Stimulated activated CD8-positive, alpha-beta memory T cell treated with anti-CD3 and anti-CD28 coated beads, Interleukin-15, amount 100 ng/mL, for 24 hours (primary cell): ENCODE measurements at places on chromosomes 2 and 18.

GRCh38 chr2:38262069-38262871 lies 114.8 kb downstream of the ATL2 start:
- DNase-seq = no peak

- DNase-seq = no peak
These were observed 18.9 kb downstream of the KIF5C start for GRCh38 chr2:148893906-148894305.

DNA sequence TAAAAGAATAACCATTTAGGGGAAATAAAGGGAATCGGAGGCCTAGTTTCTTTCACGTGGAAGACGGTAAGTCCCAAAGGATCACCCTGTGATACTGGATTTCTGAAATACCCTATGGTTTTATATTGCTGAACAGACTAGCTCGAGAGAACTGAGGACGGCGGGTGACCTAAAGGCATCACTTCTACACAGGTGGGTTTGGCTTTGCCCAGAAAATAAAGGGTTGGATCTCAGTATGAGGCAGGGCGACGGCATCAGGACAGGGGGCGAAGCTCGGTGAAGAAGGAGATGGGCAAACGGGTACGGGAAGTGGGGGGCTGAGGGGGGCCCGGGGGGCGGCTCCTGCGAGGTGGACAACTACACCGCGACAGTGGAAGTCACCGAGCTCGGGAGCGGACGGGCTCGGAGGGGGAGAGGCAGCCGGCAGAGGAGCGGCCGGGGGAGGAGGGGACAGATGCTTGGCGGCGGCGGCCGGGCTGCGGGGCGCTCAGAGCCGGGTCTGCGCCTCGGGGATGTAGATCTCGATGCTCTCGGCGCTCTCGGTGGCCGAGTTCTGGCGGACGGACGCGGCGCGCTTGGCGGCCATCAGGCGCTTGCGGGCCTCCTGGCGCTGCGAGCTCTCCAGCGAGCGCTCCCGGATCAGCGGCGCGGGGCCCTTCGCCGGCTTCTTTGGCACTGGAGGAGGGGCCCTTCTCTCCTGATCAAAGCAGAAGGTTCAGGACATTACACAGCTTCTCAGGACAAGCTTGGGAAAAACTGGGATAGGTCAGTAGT lies 48.9 kb downstream of the TGIF1 start:
- DNase-seq = no peak

- no peak for DNase-seq
These were observed 264.0 kb upstream of the SMIM21 start for GRCh38 chr18:75691483-75691882.

- no peak for DNase-seq
These were observed 110.0 kb upstream of the GCFC2 start for GRCh38 chr2:75820693-75821092.

GRCh38 chr2:100060875-100061274 lies 81.5 kb downstream of the AFF3 start:
- DNase-seq = no peak

GRCh38 chr18:63832470-63832869 lies 55.0 kb upstream of the SERPINB2 start:
- DNase-seq = no peak

DNA sequence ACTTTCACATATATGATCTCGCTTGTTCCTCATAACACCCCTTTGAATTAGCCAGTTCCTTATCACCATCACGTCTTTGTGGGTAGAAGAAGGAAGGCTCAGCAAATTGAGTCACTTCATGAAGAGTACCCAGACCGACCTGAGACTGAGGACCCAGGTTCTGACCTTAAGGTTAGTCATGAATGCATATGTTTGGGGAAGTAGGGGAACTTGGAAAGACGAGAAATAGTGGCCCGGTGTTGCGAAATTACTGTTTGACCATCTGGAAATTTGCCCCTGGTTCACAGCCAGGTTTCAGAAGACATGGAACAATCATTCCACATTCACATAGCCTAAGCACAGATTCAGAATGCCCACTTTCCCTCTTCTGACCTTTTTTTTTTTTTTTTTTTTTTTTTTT lies 59.8 kb downstream of the MEIS1 start:
- no peak for DNase-seq

GRCh38 chr2:189709501-189710221 lies 35.2 kb downstream of the ANKAR start:
- DNase-seq = no peak

GRCh38 chr2:128695646-128696220 lies 377.1 kb upstream of the HS6ST1 start:
- DNase-seq = no peak

DNA sequence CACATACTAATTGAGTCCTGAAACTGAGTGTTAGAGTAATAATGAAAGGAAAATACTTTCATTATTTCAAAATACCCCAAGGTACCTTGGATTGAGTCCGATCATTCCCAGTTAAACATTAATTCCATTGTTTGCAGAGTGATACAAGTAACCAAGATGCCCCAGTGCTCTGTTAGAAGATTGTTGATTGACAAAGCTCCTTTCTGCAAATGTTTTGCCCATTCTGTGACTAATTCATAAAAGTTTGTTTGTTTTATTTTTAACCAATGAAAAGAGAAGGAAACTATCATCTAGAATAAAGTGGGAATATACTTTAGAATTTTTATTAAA lies 124.0 kb downstream of the GULP1 start:
- no peak for DNase-seq

DNA sequence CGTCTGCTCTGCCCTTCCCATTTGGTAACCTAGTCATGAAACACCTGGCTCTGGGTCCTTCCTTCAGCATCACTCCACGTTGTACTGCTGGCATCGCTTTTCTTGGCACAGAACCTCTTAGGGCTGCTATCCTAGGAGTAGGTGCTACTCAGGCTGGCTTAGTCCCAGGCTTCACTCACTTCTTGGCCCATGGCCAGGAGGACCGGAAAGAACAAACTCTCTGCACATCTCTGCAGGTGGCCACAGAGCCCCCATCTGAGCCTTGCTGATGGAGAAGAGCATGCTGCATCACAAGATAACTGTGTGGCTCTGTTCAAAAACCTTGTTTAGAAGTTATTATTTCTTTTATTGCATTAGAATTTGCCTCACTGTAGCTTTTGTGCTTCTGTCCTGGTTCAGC lies 447.2 kb upstream of the TNP1 start:
- no peak for DNase-seq

DNA sequence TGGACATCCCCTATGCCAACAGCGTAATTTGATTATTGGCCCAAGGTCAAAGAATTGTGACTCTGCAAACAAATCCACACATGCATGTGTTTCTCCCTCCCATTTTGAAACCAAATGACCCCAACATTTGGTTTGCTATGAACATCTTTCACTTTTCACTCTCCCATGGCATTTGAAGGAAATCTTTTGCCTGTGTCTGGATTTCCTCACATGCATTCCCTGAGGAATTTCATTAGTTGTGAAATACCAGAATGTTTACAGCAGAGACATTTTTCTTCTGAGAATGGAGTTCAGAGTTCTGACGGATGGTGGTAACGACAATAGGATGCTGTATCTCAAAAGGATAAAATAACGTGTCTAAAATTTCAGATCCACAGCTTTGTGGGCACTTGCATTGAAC lies 60.3 kb upstream of the LMAN1 start:
- no peak for DNase-seq

DNA sequence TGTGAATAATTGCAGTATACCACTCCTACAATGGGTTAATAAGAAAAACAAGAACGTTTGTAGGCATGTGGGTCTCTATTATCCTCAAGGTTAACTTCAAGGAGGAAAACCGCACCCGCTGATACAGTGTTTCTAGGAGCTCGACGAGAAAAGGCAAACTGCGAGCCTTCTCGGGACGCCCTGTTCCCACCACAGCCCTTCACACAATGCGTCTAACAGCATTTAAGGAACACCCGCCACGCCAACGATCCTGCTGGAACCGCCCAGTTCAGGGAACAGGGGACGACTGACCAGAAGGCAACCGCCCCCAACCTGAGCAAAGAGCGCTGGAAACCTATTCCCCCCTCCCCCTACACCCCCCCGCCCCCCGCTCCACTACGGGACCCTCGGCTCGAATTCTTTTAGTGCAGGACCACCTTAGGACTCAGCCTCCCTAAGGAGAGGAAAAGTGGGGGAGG lies 710 bp upstream of the TMSB10 start:
- DNase-seq = no peak

GRCh38 chr2:142734231-142734630 lies 143.2 kb upstream of the KYNU start:
- no peak for DNase-seq

GRCh38 chr2:145379934-145380333 lies 860.0 kb upstream of the ZEB2 start:
- no peak for DNase-seq

GRCh38 chr2:78540255-78540654 lies 485.2 kb upstream of the REG3G start:
- DNase-seq = no peak

GRCh38 chr18:74501386-74501785 lies 5.2 kb downstream of the CNDP2 start:
- no peak for DNase-seq

DNA sequence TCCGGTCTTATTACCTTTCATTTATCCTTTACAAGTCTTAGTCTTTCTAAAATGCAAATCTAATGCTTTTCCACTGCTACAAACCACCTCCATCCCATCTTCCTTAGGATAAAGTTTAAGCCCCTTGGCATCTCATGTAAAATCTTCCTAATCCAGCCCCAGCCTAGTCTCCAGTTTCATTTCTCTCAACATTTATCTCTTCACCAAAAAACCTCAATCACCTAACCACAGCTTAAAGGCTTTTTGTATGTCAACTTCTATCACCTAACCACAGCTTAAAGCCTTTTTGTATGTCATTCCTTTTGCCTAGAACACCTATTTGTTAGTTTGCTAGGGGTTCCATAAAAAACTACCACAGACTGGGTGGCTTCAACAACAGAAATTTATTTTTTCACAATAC lies 4.2 kb downstream of the TRAK2 start:
- DNase-seq = no peak

GRCh38 chr2:80499095-80499494 lies 194.5 kb upstream of the LRRTM1 start:
- DNase-seq = no peak

GRCh38 chr2:70431716-70432347 lies 121.8 kb downstream of the TGFA start:
- no peak for DNase-seq

DNA sequence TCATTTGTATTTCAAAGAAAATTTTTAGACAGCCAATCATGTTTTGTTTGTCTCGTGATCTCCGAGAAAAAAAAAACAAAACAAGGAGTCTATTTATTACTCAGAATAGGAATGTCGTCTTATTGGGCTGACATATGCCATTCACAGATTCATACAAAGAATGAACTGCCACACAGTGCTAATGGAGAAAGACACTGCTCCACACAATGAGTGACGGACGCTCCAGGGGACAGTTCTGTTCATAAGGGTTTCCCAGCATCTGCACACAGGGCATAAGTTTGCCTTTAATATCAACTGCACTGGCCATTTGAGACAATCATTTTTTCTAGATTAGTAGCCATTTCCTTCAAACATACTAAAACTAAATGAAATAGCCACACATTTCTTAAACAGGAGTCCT lies 3.4 kb downstream of the SERTAD2 start:
- no peak for DNase-seq

- no peak for DNase-seq
These were observed 105.5 kb downstream of the COLEC12 start for GRCh38 chr18:394987-395362.

DNA sequence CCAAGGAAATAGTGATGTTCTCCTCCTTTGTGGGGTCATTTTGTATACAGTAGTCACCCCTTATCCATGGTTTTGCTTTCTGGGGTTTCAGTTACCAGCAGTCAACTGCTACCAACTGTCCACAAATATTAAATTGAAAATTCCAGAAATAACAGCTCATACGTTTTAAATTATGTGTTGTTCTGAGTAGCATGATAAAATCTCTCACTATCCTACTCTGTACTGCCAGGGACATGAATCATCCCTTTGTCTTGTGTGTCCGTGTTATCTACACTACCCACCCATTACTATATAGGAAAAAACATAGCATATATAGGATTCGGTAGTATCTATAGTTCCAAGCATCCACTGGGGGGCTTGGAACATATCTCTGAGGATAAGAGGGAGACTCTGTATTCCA lies 120.9 kb upstream of the DCC start:
- DNase-seq = no peak

GRCh38 chr2:60984720-60985119 lies 32.8 kb upstream of the PEX13 start:
- no peak for DNase-seq

GRCh38 chr2:161414042-161415033 lies 1.8 kb upstream of the TBR1 start:
- no peak for DNase-seq

DNA sequence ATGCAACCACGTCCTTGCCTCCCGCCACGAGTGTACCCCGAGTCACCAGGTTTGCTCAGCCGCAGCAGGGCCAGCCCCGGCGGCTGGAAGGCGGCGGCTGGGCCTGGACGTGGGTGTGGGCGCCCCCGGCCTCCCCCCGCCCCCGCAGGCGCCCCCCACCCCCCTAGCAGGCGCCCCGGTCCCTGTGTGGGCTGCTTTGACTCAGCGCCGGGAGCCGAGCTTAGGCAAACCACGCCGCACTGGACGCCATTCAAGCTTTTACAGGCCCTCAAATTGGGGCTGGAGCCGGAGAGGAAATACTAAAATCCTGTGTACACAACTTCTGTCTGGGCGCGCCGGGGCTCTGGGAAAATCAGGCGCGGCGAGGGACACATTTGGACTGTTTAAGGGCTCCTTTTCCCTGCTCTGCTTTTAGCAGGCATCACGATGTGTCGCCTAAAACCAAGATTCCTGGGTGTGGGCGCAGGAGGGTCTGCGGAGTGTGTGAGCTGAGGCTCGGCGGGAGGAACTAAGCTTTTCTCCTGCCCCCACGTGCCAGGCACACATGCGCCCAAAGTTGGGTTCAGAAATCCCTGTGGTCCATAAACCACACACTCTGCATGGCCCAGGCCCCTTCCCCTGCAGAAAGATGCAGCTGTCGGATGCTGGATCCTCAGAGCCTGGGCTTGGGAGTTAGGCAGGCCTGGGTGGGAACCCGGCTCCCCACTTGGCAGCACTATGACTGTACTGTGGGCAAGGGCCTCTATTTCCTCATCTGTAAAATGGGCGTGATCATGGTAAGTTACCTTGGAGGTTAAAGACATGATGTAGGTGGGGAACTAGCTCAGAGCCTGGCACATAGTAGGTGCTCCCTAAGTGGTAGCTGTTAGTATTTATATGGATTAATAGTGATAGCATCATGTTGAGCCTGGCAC lies 57.6 kb downstream of the ATOH8 start:
- DNase-seq = no peak

- no peak for DNase-seq
These were observed 78.3 kb downstream of the KCNJ3 start for GRCh38 chr2:154776825-154777224.

- DNase-seq = no peak
These were observed 10.1 kb upstream of the TMEM185B start for GRCh38 chr2:120233292-120233691.

GRCh38 chr2:26412091-26412673 lies 10.5 kb downstream of the DRC1 start:
- no peak for DNase-seq

DNA sequence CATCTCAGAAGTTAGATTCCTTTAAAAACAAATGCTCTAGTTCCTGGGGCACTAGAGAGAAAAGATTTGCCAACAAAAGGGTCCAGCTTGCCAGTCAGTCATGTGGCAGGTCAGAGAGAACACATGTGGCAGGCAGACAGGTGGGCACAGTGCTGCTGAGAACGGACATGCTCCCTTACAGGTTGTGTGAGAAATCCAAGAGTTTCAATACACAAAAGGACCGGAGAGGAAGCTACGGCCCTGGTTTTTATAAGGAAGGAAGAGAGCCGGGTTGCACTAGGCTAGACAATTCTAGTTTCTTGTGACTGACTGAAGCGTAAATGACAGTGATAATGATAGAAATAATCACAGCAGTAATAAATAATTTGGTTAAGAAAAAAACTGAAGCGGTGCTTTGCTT lies 18.3 kb downstream of the CDC42EP3 start:
- no peak for DNase-seq

GRCh38 chr2:30505500-30506180 lies 58.6 kb downstream of the LCLAT1 start:
- no peak for DNase-seq
